Activated CD4-positive, alpha-beta T cell treated with anti-CD3 and anti-CD28 coated beads, Interleukin-2, amount 10 ng/mL, durations not matched to agents 7 days and 5 days (primary cell): ENCODE measurements at places on chromosomes 5 and 9. TPM values are rescaled to one million over a fixed set of nuclear protein-coding genes. Genes with fewer than 3 reads are reported as not detected.

DNA sequence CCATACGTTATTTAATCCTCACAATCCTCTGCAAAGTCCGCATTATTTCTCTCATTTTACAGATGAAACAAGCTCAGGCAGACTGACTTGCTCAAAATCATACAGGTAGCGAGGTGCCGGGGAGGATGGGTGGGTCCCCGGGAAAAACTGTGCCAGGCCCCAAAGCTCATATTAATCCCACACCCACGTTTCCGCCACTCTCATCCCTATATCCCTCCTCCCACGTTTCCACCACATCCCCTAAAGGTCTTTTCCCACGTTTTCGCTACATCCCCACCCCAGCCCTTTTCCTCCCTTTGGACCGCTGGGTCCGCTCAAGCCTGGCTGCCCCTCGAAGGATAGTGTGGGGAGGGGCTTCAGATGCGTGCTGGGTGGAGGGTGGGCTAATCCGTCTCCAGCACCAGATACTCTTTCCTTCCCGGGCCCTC lies 434 bp upstream of the FSD1L start:
- DNase-seq: no peak

GRCh38 chr5:151739939-151740335 lies 18.5 kb downstream of the ATOX1 start:
- DNase-seq: no peak

GRCh38 chr5:8895599-8895998 lies 650.3 kb downstream of the SEMA5A start:
- DNase-seq: no peak

DNA sequence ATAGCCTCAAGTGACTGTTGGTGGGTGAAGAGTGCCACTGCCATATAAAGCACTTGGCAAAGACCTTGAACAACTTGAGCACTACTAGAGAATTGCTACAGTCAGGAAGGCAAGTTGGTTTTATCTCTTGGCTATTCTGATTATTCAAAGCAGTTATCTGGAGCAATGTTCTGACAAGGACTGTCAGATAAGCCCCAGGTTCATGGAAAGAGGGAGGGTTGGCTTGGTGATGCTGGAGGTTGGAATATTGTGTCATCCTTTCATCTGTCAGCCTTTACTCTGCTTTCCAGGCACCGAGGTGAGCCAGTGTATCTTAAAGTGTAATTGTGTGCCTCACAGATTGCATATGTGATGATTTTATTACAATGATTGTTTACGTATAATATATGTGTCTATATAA lies 548.4 kb upstream of the ZNF608 start:
- no peak for DNase-seq

DNA sequence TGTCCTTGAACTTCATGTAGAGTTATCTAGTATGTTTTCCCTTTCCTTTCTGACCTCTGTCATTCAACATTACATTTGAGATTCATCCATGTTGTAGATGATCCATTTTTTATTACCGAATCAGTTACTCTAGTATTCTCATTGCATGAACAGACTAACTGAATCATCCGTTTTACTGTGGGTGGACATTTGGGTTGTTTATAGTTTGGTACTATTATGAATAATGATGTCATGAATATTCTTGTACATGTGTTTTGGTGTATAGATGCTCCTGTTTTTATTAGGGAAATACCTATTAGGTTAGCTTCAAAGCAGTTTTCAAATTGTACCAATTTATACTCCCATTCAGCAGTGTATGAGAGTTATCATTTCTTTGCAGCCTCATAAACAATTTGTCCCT lies 94.3 kb upstream of the NIPAL4 start:
- DNase-seq: no peak

GRCh38 chr5:10701567-10702039 lies 59.4 kb downstream of the DAP start:
- DNase-seq: peak; percentile 29

GRCh38 chr5:29252390-29252789 lies 1941.1 kb upstream of the CDH6 start:
- no peak for DNase-seq

DNA sequence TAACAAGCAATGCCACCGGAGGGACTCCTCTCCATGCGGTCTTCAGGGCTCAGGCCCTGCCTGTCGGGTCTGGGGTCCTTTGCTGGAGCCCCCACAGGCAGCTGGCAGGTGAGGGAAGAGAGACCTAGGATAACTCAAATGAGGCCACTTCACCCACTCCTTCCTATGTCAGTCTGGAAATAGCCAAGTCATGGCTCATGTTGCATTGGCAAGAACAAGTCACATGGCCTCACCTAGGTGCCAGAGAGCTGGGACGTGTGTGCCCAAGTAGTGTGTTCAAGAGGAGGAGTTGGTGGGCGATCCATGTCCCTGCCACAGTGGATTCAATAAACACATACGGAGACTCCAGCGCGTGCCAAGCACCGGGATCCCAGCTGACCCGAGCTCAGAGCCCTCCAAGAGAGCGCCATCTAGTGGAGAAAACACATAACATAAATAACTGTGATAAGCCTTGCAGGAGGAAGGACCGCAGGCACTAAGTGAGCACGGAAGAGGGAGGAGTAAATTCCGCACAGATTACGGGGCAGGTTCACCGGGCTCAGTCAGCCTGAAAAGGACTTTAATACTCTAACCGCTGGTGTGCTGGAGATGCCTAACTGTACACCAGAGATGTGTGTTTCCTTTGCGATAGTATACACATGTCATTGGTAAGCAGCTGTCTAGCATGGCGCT lies 580.8 kb downstream of the CCDC171 start:
- peak; percentile 30 for DNase-seq

- no peak for DNase-seq
Observed at GRCh38 chr9:94937214-94937903, 210.9 kb downstream of the AOPEP start.

Gene TAL2
- not detected for total RNA-seq

Gene LHX3
- not detected for total RNA-seq
